ENCODE measurements at places on chromosomes 1 and 21.

- DNase-seq: no peak
Measured at GRCh38 chr1:57254022-57254421, 169.8 kb downstream of the DAB1 start.

GRCh38 chr1:52463891-52464290, 59.5 kb downstream of the PRPF38A start:
- DNase-seq: no peak

DNA sequence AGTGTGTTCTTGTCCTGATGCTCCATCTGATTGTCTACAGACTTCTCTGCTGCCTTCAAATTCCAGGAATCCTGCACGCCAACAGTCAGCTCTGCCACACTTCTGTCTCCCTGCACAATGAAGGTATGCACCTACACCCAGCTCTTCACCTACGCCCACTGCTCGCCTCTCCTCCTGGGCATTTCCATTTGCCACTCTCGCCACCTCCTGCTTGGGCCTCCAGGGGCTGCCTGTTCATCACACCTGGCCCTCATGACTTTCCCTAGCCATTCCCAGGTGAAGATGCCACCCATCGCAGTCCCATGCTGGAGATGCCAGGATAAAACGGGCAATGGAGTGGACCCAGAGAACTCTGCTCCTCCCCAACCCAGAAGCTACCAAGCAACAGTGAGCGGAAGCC, 96.5 kb upstream of the ATP1A1 start:
- DNase-seq: no peak

DNA sequence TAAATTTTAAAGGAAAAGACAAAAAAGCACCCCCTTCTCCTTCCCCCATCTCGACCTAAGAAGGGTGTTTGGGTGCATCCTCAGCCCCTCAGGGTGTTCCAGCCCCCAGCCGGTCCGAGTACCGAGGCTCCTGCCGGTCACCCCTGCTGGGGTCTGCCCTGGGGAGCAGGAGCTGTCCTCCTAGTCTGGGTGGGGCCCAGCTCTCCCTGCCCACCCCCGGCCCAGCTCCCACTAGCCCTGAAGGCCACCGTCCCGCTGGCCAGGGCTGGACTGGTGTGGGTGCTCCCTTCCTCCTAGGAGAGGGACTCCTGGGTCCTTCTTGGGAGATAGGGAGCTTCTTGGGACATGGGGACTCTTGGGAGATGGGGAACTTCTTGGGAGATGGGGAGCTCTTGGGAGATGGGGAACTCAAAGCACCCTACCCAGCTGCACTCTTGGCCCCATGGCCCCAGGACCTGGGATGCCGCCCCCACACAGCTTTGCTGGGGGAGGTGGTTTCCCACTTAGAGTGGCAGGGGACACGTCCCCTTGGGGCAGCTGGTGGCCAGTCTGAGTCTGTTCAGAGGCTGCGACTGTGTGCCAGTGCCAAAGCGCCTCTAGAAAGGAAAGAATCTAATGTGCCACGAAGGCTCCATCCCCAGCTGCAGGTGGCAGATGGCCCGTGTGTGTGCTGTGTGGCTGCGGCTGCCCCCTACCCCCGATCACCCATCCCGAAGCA, 44.5 kb downstream of the MORN1 start:
- no peak for DNase-seq

DNA sequence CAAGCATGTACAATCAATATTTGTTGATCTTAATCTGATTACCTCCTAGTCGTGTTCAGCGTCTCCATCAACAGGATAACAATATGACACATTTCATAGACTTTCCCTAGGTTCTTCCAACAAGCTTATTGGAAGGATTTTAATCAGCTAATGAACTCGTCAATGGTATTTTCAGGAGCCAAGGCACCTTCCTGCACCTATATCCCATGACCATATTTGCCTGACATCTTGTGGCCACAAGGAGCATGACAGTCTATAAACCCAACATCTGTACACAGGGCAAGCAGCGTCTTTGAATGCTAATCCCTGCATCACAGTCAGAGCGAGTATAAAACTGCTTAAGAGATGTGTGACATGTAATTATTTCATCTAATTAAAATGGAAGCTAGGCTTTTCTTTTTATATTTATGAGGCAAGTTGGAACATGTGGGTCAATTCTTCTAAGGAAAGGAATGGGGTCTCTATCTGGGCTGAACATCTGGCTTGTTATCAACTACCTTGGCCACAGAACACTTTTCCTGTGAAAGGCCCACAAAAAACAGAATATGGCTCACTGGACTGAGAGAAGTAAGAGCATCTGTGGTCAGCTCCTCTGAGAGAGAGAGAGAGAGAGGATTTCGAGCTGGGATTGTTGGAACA, 388.8 kb downstream of the NTNG1 start:
- peak; percentile 84 for DNase-seq

- DNase-seq: no peak
Measured at GRCh38 chr21:44596068-44596725, 3.9 kb upstream of the KRTAP10-6 start.

GRCh38 chr1:153566414-153567371, 1.0 kb upstream of the S100A2 start:
- DNase-seq: peak; percentile 87

DNA sequence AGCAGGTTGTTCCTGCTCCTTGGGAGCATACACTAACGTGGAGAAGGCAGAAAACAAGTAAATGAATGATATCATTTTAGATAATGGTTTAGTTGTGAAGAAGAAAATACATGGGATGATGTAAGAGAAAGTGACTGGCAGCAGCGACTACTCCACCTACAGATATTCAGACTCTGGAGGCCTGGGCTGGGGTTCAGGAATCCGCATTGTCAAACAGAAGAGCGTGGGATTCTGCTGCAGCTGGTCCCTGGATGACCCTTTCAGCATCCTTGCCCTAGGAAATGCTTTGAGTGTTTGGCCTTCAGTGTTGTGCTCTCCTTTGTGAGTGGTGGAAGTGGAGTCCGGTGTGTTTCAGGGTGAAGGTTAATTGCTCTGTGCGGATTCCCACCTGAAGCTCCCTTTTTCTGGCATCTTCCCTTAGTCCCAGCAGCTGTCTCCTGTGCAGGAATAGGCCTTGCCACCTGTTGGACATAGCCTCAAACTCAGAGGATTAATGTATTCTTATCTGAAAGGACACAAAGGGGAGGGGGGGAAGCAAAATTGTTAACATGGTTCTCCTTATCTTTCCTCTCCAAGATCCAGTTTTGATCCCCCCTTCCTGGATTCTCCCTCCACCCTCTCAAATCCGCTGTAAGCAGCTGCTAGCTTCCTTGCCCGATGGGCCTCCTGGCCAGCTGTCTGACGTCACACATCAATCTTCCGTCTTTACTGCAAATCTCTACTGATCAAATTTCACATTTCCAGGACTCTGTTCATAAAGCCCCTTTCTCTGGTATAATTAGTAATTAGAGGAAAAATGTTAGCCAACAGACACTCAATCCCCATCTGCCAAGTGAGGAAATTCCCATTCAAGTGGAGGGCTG, 68.3 kb upstream of the SPAG17 start:
- DNase-seq: no peak
